GM03348 (cell line): ENCODE measurements at places on chromosomes 3 and 15.

DNA sequence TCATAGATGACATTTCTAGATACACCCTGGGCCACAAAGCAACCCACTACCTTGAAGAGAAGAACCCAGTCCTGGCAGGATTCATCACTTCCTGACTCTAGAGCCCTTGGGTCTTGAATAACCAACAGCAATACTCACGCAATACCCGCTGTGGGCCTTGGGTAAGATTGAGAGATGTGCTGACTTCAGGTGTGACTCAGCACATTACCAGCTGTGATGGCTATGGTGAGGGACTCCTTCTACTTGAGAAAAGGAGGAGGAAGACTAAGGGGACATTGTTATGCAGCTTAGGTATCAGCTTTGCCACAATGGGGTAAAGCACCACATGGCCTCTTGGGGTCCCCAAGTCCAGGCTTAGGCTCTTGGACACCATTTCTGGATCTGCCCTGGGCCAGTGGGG, 14.9 kb downstream of the C3orf33 start:
- DNase-seq = no peak

DNA sequence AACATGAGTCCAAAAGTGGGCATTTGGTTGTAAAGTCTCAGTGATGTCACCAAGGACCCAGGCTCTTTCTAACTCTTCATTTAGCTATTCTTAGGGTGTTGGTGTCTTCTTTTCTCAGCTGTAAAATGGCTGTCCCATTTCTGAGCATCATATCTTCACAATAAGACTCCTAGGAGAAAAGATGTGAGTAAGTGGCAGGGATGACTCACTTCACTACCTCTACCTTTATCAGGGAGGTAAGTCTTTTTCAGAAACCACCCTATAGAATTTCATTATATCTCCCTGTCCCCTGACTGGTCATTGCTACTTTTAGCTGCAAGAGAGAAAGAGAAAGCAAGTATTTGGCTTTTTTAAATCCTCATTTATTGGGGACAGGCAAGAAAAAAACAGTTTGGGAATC, 300.2 kb upstream of the RBMS3 start:
- DNase-seq = no peak

GRCh38 chr3:167813169-167814123, 77.9 kb downstream of the SERPINI1 start:
- DNase-seq = no peak

DNA sequence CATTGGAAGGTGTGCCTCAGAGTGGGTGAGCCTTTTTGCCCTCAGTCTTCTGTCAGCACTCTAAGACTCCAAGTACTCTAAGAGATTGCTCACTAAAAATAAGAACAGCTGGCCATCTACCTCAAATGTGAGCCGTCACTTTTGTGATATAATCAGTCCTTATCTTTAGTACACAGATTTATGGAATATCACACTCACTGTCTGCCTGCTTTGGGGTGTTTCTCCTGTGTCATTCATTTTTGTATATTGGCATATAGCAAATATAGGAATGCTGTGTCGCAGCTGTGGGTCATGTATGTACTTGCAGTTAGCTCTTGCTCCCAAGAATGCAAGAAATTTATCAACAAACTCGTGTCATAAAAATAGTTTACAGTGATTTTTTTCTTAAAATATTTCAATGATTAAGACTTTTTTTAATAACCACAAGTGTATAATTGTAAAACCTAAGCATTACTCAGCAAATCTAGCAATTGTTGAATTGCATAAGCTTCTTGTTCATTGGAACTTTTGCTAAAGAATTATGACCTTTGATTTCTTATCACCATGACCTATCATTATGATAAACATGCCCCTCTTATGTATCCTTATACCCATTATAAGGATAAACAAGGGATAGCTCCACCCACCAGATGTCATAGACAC, 18.8 kb downstream of the SETD5 start:
- DNase-seq = peak; percentile 16

- no peak for DNase-seq
Observed at GRCh38 chr15:79828447-79828846, 68.4 kb downstream of the MTHFS start.
